Left kidney (tissue), 8 donors: ENCODE measurements at places on chromosomes 5 and 9. TPM values are rescaled to one million over a fixed set of nuclear protein-coding genes. Genes with fewer than 3 reads are reported as not detected.

DNA sequence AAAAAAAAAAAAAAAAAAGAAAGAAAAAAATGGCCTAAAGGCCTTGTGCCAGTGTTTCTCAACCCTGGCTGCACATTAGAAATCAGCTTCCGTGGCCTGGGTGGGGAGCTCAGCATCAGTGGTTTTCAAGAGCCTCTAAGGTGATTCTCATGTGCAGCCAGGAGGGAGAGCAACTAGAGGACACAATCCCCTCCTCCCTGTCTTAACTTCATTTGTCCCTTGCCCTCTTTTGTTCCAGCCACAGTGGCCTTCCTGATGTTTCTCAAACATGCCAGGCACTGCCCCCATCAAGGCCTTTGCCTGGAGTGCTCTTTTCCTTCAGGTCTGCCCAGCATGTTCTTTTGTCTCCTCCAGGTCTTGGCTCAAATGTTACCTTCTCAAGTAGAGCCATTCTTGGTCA, 42.4 kb downstream of the HOMER1 start:
- DNase-seq = no peak

DNA sequence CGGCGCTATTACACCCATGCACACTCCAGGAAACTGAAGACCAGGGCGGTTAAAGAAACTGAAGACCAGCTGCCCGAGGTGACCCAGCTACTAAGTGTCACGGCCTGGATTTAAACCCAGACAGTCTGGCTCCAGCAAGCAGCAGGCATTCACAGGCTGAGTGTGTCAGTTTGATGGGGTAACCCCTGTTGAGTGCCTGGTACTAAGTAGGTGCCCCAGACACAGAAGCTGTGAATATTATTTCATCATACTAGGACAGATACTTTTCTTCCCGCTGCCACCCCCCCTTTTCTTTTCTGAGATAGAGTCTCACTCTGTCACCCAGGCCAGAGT, 7.3 kb downstream of the ENG start:
- DNase-seq = no peak

Gene FBP2
- polyA plus RNA-seq = 0.10 TPM

DNA sequence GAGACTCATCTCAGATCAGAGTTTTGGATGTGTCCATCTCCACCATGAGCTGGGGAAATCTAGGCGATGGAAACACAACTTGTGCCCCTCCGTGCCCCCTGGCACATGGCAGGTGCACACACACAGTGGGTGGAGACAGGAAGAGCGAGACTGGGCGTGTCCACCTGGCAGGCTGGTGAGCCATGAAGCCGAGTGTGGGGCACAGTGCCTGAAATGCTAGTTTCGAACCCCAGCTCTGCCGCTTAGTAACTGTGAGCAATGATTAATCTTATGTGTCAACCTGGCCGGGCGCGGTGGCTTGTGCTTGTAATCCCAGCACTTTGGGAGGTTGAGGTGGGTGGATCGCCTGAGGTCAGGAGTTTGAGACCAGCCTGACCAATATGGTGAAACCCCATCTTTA, 80.8 kb upstream of the RNU6ATAC start:
- no peak for DNase-seq

Gene MARCOL
- polyA plus RNA-seq = not detected

- peak; percentile 29 for DNase-seq
Observed at GRCh38 chr5:80917631-80918030, 42.5 kb upstream of the RASGRF2 start.
